ENCODE measurements at places on chromosomes 2 and 18.

GRCh38 chr2:170222298-170222697 is 44.4 kb downstream of the MYO3B start:
- DNase-seq = no peak

GRCh38 chr2:5914811-5915611 is 222.8 kb downstream of the SOX11 start:
- no peak for DNase-seq

GRCh38 chr2:77566582-77566981 is 44.4 kb upstream of the LRRTM4 start:
- DNase-seq = no peak

DNA sequence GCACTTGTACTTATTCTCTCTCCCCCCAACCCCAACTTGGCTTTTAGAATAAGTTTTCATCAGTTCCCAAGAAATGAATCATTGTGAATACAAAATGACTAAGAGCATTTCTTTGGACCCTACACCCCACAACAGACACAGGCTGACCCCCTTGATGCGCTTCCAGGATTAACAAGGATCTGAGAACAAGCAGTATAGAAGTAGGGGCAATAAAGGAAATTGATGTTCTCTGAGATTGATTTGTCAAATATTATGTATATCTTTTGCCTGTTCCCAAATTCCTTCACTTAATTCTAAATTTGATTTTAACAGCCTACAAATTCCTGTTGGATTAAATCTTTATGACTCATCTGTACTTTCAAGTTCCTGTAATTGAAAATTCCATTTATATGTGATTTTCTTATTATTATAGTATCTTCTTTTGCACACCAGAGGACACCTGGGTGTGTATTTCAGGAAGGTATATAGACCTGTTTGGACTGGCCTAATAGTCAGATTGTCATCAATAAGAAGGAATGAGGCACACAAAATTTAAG is 10.2 kb upstream of the PTPN4 start:
- DNase-seq = no peak

DNA sequence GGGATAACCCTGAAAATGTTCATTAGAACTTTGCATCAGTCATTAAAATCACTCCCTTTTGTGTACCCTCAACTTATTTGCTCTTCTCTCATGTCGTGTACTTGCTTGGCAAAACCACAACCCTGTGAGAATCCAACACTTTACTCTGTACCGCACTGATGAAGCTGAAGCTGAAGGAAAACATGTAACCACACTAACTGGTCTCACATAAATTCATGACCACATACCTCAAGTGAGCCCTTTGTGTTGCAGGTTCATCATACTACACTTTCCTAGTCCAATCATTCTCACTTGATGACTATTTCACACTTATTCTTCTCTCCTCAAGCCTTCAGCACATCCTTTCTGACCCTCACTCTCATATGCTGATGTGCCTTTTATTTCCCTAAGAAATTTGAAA is 175.4 kb downstream of the DPP4 start:
- no peak for DNase-seq

DNA sequence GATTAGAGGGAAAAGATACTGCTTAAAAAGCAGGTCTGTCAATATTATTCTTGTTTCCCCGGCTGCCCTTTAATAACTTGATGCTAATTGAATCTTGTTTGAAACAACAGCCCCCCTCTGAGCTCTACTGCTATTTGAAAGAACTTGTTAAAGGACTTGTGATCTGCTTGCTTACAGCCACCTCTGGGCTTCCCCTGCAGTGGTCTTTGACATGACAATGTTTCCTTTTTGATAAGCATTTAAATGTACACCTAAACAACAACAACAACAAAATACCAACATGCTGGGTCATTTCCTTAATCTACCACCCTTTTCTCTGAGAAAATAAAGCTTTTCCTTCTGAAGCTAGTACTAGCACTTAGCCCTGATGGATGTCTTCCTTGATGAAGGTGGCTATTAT is 3.9 kb downstream of the HOXD1 start:
- DNase-seq = no peak

GRCh38 chr2:55923091-55923981 is at the start of gene EFEMP1:
EFEMP1 (minus strand) TSS chr2:55923782; CDS start chr2:55922440, 1,342 bp downstream.
- DNase-seq = no peak

DNA sequence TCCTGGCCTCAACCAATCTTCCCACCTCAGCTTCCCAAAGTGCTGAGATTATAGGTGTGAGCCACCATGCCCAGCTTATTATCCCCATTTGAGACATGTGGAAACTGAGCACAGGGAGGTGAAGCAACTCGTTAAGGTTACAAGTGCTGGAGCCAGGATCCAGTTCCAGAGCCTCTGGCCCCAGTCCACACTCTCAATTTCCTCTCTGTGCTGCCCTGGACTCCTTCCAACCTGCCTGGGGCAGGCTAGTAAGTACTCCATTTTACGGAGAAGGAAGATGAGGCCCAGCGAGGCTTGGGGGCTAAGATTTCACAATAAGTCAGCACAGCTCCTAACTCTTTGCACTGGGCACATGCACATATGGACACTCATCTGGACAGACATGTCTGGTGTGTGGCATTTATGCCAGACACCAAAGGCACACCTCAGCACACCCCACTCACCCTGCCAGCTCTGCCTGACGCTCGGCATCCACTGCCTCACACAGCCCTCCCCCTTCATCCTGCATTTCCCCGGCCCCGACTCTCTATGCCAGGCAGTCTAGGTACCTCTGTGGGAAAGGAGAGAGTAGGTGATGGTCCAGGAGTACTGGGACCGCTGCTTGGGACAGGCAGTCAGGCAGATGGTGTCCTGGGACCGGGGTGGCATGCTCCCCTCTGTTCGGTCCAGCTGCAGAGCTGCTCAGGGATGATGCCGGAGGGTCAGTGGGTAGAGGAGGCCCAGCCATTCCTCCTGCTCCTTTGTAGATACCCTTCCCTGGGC is 20.5 kb downstream of the CFAP65 start:
- DNase-seq = no peak

- DNase-seq = no peak
Observed at GRCh38 chr2:134493797-134494196, 225.0 kb downstream of the TMEM163 start.

DNA sequence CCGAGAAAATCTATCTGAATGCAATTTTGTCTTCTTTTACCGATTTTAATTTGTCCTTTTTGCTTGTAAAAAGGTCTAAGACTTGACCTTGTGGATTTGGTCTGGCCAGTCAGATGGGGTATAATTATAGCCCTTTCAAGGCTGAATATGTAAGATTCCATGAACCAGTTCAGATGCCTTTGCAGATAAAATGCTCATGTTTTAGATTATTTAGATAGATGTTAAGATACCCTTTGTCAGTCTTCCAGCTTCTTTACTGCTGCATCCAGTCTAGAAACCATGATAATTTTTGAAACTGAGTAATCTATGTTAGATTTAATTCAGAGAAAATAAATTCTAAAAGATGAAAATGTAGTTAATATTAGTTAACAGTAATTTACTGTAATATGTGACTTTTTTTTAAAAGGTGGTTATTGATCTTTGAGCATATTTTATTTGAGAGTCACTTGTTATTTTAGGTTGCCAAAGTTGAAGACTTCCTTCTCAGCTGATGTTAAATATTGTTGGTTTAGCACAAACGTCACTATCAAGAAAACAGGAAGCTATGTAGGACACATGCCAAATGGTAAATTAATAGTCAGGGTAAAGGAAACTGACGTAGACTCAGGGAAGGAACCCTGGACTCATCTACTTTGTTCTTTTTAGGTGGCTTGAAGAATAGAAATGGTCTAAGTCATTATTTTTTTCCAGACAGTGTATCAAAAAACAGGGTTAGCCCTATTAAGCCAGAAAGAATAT is 29.8 kb downstream of the BABAM2 start:
- no peak for DNase-seq

GRCh38 chr2:207067473-207067872 is 98.3 kb downstream of the KLF7 start:
- DNase-seq = no peak

DNA sequence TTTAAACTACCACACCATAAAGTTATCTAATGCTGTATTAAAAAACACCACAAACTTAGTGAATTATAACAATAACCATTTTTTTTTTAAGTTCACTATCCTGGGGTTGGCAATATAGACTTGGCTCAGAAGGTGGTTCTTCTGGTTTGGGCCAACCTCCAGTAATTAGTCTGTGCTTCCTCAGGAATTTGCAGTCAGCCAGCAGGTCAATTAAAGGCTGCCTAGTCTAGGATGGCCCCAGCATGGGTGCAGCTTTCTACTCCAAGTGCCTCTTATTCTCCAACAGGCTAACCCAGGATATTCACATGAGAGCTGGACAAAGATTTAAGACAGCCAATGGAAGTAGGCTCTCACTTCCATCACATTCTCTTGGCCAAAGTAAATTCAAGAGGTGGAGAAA is 379.1 kb upstream of the FIGN start:
- DNase-seq = no peak

DNA sequence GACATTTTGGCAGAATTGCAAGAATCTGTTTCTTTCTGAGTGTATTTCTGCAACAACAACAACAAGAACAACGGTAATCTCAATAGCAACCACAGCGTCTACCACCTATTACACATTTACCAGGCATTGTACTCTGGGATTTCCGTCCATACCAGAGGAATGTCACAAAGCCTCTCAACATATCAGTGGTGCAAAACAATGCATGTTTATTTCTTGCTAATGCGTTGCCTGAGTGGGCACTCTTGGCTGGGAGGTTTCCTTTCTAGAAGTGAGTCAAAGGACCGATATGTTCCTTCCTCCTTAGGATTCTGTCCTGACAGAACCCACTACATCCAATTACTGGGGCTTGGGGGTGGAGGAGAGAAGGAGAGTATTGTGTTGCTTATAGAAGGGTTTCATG is 585.6 kb downstream of the TSN start:
- no peak for DNase-seq

DNA sequence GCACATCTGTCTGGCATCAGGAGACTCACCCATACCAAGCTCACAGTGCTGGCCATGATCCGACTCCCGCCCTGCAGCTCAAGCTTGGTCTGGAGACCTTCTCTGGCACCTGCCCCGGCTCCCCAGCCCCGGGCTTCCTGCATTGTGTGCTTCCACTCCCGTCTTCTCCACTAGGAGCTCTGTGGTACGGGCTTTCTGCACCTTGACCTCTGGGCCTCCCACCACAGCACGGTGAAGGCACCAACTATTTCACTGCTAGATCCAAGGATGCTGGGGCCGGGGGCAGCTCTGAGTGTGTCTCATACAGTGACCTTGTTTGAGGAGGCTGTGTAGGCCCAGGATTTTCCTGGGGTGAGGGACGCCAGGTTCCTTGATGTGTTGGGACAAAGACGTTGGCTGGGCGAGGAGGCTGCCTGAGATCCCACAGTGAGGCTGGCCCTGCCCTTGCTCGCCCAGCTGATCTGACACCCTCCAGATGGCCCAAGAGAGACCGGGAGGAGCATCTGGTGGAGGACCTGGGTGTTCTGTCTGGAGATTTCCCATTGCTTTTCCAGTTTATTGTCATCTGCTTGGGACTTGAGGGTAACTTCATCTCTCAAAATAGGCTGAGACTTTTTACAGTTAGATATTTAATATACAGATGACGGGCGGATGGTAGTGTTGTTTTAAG is 64.0 kb downstream of the HPCAL1 start:
- DNase-seq = no peak

DNA sequence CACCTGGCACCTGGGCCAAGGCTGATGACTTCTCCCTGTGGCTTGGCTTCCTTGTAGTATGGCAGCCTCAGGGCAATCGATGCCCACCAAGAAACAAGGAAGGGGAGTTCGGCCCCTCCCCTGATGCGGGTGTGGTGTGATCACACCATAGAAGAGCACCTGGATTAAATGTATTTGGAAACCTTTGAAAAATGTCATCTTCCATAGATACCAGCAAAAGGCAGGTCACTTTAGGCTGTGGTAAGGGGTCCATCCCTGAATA is 198.2 kb downstream of the CYP26B1 start:
- no peak for DNase-seq

DNA sequence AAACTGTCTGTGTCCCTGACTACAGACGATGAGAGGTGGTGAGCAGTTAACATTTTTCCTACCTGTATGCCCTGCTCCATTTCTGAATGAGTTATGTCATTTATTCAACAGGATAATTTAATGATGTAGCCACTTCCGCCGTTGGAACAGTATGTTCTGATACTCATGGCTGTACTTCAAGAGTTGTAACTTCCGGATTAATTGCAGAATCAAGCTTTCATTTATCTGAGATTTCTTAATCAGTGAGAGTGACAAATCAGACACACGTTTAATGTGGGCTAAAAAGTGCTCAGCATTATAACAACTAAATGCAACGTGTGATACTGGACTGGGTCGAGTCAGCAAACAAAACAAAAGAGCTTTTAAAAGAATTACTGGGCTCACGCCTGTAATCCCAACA is 107.7 kb downstream of the KCTD1 start:
- DNase-seq = no peak

DNA sequence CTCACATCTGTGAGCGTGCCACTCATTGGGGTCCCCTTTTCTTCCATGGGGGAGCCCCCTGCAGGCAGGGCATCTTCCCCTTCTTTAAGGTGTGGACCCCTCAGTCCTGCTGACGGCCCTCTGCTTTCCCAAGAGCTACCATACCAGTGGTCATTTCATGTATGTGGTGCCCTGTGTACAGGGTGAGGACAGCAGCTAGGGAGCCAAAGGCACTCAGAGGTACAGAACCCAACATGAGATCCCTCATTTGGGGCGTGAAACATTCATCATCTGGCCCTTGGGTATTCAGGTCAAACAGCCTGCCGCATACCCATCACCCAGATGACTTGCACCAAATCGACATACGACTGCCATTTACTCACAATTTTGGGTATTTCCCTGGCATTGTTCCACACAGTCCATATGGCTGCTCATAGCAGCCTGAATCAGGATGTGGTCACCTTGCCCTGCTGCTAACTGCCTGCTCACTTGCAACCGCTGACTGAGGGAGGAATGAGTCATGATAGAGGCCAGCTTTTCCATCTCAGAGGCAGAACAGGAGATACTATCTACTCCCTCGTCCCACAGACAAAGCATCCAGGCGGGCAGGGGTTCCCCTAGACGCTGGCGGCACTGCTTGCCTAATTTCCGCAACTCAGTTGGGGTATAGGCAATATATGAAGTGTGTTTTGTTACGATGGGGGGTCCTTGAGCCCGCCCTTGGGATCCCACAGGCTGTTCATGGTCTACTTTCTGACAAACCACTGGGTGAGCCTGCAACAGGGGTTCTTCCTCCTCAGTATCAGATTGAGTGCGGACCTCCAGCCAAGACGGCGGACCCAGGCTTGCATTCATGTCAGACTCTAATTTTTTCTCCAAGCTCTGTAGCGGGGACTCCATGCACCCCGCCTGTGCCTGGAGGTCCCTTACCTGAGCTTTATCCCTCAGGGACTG is 228.6 kb downstream of the SATB2 start:
- peak; percentile 75 for DNase-seq

- no peak for DNase-seq
Observed at GRCh38 chr2:150135223-150135883, 352.1 kb downstream of the RND3 start.

DNA sequence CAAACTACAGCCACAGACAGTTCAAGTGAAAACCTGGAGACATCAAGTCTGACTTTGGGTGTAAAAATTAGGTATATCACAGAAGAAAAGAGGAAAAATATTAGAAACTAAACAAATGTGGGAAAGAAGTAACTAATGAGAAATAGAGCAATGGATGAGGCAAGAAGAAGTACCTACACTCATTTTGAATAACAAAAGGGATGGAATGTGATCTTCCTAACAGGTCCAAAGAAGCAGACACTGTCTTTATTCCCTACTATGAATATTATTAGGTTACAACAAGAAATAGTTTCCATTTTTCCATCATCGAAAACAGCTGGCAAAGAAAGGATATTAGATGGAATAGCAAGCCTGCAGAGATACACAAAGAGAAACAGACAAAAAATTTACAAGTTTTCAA is 486.3 kb upstream of the FSHR start:
- no peak for DNase-seq

GRCh38 chr2:69384618-69385081 is 2.4 kb downstream of the GFPT1 start:
- no peak for DNase-seq

GRCh38 chr2:238235331-238235732 is 4.5 kb downstream of the HES6 start:
- peak; percentile 4 for DNase-seq

Data from GDM1 (cell line).